ENCODE measurements at places on chromosomes 12 and 14. TPM values are rescaled to one million over a fixed set of nuclear protein-coding genes. Genes with fewer than 3 reads are reported as not detected.

PTPRQ gene
- total RNA-seq, result 0.95 TPM

SIX4 gene
- total RNA-seq, result 5.2 TPM

KRT73 gene
- total RNA-seq, result not detected

KRT3 gene
- not detected for total RNA-seq

WNK1 gene
- total RNA-seq, result 269 TPM

MAP4K5 gene
- total RNA-seq, result 40.9 TPM

CLEC12A gene
- 15.0 TPM for total RNA-seq

ACOT4 gene
- total RNA-seq, result 0.60 TPM

AMN1 gene
- 20.0 TPM for total RNA-seq

AICDA gene
- total RNA-seq, result 0.58 TPM

NKX2-1 gene
- 185 TPM for total RNA-seq

CLEC1B gene
- total RNA-seq, result not detected

ST8SIA1 gene
- total RNA-seq, result 5.3 TPM

AQP2 gene
- total RNA-seq, result not detected

PIANP gene
- 1.4 TPM for total RNA-seq

RNASE3 gene
- total RNA-seq, result not detected

PRPF40B gene
- 15.8 TPM for total RNA-seq

ADAM21 gene
- total RNA-seq, result 0.17 TPM

NDUFA12 gene
- total RNA-seq, result 53.3 TPM

CLMN gene
- total RNA-seq, result 33.5 TPM

C3AR1 gene
- total RNA-seq, result 42.2 TPM

NRXN3 gene
- 8.3 TPM for total RNA-seq

PLEKHG7 gene
- 4.6 TPM for total RNA-seq

MYH7 gene
- not detected for total RNA-seq

IQSEC3 gene
- 7.5 TPM for total RNA-seq

KCNA1 gene
- total RNA-seq, result not detected

GSG1 gene
- not detected for total RNA-seq

TAS2R19 gene
- 25.0 TPM for total RNA-seq

KRT83 gene
- not detected for total RNA-seq

A2ML1 gene
- not detected for total RNA-seq

KLRC4 gene
- total RNA-seq, result 0.91 TPM

SMCO3 gene
- total RNA-seq, result 0.80 TPM

PRH2 gene
- total RNA-seq, result not detected

TSPAN19 gene
- total RNA-seq, result 17.1 TPM

Measured in lung (tissue), 17 donors.